ENCODE measurements at places on chromosomes 12 and 14.

DNA sequence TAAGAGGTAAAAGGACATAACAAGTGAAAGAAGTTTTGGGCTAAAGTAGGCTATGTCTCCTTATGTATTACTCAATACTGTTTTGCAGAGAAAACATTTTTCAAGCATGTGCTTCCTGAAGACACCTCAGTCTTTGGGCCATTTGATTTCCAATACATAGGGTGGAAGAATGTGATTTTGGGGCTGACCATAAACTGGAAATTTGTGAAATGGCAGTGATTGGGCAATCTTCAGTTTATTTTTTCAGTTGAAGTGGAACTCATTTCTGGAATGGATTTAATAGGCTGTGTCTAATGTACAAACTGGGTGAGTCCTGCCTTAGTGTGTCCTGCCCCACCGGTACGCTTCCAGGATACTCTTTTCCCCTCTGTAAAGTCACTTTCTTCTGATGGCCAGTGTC is 2.8 kb upstream of the ACADS start:
- DNase-seq: no peak

DNA sequence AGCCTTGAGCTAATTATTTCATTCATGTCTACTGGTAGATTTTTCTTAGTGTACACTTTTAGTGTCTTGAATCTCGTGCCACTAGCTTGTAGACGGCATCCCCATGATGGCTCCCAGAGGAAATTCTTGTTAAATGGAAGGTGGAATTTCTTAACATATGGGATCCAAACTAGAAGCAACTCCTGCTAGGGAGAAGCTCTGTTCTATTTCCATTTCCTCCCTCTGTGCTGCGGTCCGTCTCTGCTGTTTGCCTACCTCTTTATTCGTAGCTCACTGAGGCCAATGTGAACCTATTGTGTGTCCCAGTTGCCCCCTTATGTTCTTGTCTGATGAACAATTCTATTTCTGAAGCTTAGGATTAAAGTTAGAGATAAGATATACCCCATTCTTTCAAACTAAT is 588 bp downstream of the PIK3C2G start:
- DNase-seq: no peak

DNA sequence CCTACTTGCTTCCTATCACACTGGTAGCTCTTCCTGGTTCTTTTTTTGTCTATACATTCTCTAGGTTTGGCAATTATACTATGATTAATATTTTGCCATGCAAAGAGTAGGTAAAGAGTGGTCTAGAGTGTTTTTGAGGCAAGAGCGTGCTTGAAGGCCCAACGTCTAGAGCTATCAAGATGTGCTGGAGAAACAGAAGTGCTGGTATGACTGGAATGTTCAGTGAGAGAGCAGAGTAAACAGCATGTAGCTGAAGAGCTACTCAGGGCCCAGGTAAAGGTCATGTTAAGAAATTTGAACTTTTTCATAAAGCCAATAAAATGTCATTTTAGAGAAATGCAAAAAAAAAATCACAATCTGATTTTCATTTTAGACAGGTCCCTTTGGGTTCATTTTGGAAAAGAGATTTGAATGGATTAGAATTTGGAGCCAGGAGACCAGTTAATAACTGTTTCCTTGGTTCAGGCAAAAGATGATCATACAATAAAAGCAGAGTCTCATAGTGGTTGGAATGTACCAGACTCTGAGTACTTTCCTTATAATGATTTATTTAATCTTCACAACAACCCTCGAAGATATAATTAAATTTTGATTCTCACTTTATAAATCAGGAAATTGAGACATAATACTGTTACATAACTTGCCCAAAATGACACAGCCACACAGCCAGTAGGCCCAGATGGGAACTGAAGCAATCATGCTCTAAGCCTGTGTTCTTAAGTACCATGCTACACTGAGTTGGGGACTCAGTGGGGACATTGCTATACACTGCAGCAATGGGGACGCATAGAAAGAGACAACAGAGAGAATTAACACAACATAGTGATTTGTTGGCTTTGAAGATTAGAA is 350.1 kb downstream of the NELL2 start:
- no peak for DNase-seq

DNA sequence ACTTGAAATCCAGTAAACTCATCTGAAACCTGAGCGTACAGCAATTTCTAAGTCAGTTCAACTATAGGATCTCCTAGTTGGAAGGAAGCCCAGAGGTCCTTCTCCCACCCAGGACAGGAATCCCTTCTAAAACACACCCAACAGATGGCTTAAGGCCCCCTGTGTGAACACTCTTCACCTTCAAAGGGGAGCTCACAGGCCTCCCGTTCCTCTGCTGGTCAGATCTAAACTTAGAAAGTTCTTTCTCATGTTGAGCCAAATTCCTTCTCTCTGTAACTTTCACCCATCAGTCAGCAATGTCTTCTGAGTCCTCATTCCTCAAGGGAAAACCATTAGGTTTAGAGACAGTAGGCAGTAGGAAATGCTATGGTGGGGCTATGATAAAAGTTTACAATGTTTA is 355.2 kb downstream of the PCNX1 start:
- DNase-seq: no peak

DNA sequence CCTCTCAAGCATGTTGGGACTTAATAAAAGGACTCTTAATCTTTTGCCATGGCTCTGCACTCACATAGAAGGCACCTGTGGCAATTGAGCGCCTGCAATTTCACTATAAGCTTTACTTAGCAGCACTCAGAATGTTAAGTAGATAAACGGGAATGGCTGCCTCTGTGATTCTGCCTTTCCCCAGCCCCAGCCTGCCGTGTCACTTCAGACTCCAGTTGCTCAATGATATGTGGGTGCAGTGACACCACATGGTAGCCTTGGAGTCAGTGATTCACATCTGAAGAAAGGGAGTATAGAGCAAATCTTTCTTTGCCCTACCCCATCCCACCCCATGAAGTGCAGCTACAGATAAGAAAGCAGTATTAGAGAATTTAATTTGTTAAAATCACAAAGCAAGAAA is 96.1 kb downstream of the ZFC3H1 start:
- no peak for DNase-seq

- DNase-seq: peak; percentile 63
Observed at GRCh38 chr14:99995700-99996356, 69.4 kb upstream of the EVL start.

DNA sequence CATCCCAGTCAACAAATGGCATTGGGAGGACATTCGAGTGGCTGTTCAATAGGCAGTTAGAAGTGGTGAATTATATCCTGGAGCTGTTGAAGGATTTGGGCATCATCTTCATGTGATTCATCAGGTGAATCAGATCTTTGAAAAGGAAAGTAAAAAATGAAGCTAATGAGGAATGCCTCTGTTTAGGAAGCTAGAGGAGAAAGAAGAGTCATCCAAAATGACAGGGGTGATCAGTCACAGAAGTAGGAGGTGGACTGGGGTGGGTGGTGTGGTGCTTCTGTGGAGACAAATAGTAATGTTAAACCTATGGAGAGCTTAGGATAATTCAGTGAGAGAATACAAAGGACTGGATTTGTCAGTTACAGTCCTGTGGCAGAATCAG is 32.7 kb downstream of the DIP2B start:
- DNase-seq: no peak

GRCh38 chr12:129381715-129382114 is 522.1 kb downstream of the TMEM132D start:
- DNase-seq: no peak

DNA sequence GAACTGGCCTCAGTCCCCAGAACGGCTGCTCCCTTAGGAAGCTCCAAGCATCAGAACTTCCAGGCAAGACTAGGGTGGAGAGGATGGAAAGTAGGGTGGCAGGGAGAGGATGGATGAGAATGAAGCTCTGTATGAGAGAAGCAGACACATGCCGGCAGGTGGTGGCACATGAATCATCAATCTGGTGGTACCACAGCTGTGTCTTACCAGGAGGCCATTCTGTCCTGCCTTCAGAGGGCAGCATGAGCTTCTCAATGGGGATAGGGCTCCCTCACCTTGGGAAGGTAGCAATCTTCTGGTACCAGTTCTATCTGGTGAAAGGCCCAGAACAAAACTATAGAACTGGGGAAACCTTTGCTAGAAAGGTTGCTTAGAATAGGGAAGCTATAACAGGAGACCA is 55.4 kb upstream of the PYGL start:
- no peak for DNase-seq

DNA sequence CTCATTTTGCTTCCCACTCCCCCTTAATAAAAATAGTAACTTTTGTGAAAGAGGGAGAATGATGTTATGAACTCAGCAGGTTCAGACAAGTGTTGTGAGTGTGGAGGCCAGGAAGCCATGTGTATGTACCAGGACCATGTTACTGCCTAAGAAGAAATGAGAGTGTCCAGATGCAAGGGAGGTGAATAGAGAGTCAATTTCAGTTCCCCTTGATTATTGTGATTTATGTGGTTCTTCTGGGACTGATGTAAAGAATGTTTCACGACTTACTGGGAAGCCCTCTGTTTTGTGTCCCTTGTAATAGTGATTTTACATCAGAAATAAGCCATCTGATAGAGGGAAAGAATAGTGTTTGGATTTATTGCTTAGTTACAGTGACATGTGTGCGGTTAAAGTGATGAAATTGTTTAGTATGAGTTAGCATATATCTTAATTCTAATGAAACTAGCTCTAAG is 32.5 kb downstream of the FBXO34 start:
- no peak for DNase-seq

GRCh38 chr14:47427629-47428028 is 247.8 kb downstream of the MDGA2 start:
- no peak for DNase-seq

GRCh38 chr12:52774629-52775250 is 2.4 kb downstream of the KRT76 start:
- no peak for DNase-seq

DNA sequence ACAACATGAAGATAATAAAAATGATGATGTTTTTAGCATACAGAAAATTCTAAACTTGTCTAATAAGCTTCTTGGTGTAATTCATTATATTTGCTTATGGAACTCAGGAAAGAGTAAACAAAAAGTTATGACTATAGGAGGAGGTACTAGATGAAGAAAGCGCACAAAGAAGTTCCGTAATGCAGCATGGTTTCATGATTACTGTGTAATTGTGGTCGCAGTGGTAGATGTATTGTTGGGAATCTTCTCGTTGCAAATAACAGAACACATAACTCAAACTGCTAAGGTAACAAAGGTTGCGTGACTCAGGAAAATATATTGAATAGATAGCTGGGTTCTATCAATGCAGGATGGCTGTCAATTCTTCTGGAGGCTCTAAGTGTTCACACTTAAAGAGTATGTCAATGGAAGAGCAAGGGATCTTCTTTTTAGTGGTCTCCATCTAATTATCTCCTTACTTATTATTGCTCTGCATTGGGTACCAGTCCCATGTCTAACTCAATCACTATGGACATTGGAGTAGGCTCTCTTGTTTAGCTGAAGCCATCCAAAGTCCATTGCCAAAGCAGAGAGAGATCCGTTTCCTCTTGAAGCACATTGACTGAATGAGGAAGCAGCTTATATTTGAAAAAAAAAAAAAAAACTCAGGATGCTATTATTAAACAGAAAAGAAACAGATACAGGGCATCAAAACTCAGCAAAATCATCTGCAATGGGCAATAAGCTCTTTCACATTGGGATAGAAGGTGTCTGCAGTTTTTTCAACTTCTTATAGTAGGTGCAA is 283.4 kb upstream of the ATP2B1 start:
- peak; percentile 19 for DNase-seq

GRCh38 chr12:122747224-122748135 is 5.1 kb upstream of the DENR start:
- DNase-seq: no peak

DNA sequence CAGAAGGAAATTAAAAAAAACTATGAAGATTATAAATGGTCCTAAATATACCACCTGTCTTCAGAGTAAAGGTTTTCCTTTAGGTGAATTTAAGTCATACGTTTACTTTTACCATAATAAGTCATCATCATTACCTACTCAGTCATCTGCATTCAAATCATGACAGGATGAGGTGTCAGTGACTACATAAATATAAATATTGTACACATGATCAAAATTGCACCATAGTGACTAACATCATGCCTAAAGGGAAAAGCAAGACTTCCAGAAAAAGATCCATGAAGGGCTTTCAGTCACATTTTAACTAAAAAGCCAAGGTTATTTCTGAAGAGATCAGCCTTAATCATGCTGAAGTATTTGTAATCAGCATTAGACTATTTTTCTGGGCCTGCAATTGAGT is 759.9 kb upstream of the FLRT2 start:
- no peak for DNase-seq

DNA sequence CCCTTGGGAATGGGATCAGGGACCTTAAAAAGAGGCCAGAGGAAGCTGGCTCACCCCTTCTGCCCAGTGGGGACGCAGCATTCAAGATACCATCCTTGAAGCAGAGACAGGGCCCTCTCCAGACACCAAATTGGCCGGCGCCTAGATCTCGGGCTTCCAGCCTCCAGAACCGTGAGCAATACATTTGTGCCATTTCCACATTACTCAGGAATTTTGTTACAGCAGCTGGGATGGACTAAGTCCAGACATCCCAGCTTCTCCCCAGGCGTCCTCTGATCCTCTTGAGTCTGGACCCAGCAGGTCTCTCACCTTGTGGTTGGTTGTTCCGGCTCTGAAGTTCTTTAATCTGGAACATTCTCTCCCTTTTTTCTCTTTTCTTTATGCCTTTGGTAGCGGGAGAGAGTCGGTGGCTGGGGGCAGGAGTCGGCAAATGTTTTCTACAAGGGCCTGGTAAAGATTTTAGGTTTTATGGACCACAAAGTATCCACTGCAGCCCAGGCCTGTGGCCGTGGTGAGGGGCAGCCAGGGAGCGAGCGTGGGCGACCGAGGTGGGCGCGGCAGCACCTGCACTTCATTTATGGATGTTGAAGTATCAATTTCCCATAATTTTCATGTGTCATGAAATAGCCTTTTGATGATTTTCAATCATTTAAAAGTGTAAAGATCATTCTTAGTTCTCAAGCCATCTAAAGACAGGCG is 4.8 kb downstream of the CEP170B start:
- no peak for DNase-seq

GRCh38 chr14:93546642-93547041 is 115.9 kb downstream of the UNC79 start:
- DNase-seq: no peak

GRCh38 chr12:66170606-66171005 is 810 bp upstream of the TMBIM4 start:
- no peak for DNase-seq

DNA sequence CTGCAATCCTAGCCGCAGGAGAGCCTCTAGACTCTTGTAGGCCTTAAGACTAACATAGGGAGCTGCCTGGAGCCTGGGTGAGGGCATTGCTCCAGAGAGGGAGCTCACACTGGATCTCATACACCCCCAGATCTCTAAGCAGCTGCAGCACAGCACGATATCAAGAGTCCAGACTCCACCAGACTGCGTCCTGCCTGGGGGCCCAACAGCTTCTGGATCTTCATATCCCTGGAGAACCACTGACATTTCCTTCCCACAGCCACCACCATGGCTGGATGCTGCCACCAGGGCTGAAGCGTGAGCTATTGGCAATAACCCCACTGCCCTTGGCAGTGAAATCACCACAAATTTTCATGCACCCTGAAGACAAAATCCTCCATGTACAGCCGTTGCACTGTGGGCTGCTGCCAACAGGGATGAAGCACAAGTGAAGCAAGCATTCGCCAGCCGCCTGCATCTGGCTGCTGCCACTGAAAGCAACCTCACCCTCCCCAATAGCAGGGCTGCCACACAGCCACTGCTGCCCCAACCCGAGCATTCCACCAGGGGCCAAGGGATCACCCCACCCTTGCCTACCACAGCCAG is 28.2 kb downstream of the CACNA2D4 start:
- no peak for DNase-seq

GRCh38 chr14:22699801-22700564 is 55.8 kb upstream of the OR6J1 start:
- no peak for DNase-seq

- DNase-seq: no peak
Observed at GRCh38 chr12:6559500-6559899, 3.7 kb upstream of the IFFO1 start.

Data from activated CD4-positive, alpha-beta T cell treated with anti-CD3 and anti-CD28 coated beads, Interleukin-2, Interleukin-4, amounts not matched to agents 100 ng/mL and 50 ng/mL, durations not matched to agents 16 hours and 8 hours (primary cell).